ENCODE measurements at places on chromosomes 16 and 17.

- no peak for DNase-seq
Measured at GRCh38 chr16:15567823-15568222, 75.1 kb downstream of the MARF1 start.

GRCh38 chr17:42573095-42573494 is 4.4 kb downstream of the PSMC3IP start:
- DNase-seq, result no peak

- DNase-seq, result no peak
Measured at GRCh38 chr16:88678224-88678979, 7.9 kb downstream of the SNAI3 start.

GRCh38 chr16:79362300-79362970 is 238.1 kb downstream of the MAF start:
- no peak for DNase-seq

GRCh38 chr17:42116705-42117396 is 4.3 kb downstream of the KAT2A start:
- peak; percentile 29 for DNase-seq

- no peak for DNase-seq
Measured at GRCh38 chr17:58059141-58059540, 24.1 kb upstream of the DYNLL2 start.

Measured in hypothalamus (tissue), 51 donors.